ENCODE measurements at places on chromosomes 7 and 10. TPM values are rescaled to one million over a fixed set of nuclear protein-coding genes. Genes with fewer than 3 reads are reported as not detected.

GRCh38 chr10:66519616-66520015 lies 406.2 kb upstream of the LRRTM3 start:
- DNase-seq, result no peak

- DNase-seq, result no peak
These were observed 43.7 kb upstream of the PRKAR1B start for GRCh38 chr7:770741-771166.

GRCh38 chr10:29861811-29862505 lies 197.4 kb downstream of the JCAD start:
- DNase-seq, result no peak

- no peak for DNase-seq
These were observed 114.3 kb upstream of the YAE1 start for GRCh38 chr7:39451901-39452300.

TMEM139 gene
- 2.5 TPM for total RNA-seq

OR2A1 gene
- not detected for total RNA-seq
